Muscle of arm (tissue), 14 donors: ENCODE measurements at places on chromosomes 5 and 9. TPM values are rescaled to one million over a fixed set of nuclear protein-coding genes. Genes with fewer than 3 reads are reported as not detected.

Gene RHOBTB3
- polyA plus RNA-seq, result 94.1 TPM

Gene WNK2
- polyA plus RNA-seq, result 8.6 TPM

Gene MEIKIN
- polyA plus RNA-seq, result not detected

Gene PCDHGC4
- polyA plus RNA-seq, result 2.2 TPM

Gene PPP2CA
- 120 TPM for polyA plus RNA-seq

Gene TDRD7
- 5.5 TPM for polyA plus RNA-seq

Gene ZBED3
- 8.9 TPM for polyA plus RNA-seq

Gene PTPDC1
- polyA plus RNA-seq, result 7.9 TPM

Gene CXCL14
- 113 TPM for polyA plus RNA-seq

Gene MSX2
- 6.8 TPM for polyA plus RNA-seq

Gene CDK9
- polyA plus RNA-seq, result 44.5 TPM

Gene MAP3K1
- 18.3 TPM for polyA plus RNA-seq

Gene ENHO
- polyA plus RNA-seq, result 3.7 TPM

Gene IL7R
- 1.7 TPM for polyA plus RNA-seq

Gene KIF4B
- polyA plus RNA-seq, result 0.11 TPM

Gene OR1J2
- polyA plus RNA-seq, result not detected

Gene PCDHB15
- 5.8 TPM for polyA plus RNA-seq

Gene ADAMTSL1
- polyA plus RNA-seq, result 8.4 TPM

Gene PCDHGA5
- polyA plus RNA-seq, result 2.1 TPM

Gene ANKRD20A1
- 0.34 TPM for polyA plus RNA-seq

Gene PHF24
- 0.11 TPM for polyA plus RNA-seq

Gene CCDC152
- polyA plus RNA-seq, result 5.1 TPM

Gene TMEM232
- polyA plus RNA-seq, result 1.6 TPM

Gene TNFSF15
- 3.5 TPM for polyA plus RNA-seq

Gene CBY3
- polyA plus RNA-seq, result not detected

Gene SLC6A7
- 1.0 TPM for polyA plus RNA-seq

Gene MCTP1
- polyA plus RNA-seq, result 9.4 TPM

Gene SH3TC2
- 2.3 TPM for polyA plus RNA-seq

Gene IL3
- not detected for polyA plus RNA-seq

Gene OBP2B
- polyA plus RNA-seq, result not detected

Gene AHRR
- 11.9 TPM for polyA plus RNA-seq

Gene GPR151
- not detected for polyA plus RNA-seq

Gene SH3RF2
- 4.3 TPM for polyA plus RNA-seq

Gene ABL1
- polyA plus RNA-seq, result 66.2 TPM

Gene PPP3R2
- not detected for polyA plus RNA-seq

Gene CATSPER3
- 0.59 TPM for polyA plus RNA-seq

Gene ANXA2R
- not detected for polyA plus RNA-seq

Gene FAM221B
- polyA plus RNA-seq, result 0.07 TPM

Gene FIBCD1
- polyA plus RNA-seq, result 3.3 TPM

Gene ORM1
- 0.27 TPM for polyA plus RNA-seq

Gene NXNL2
- 0.32 TPM for polyA plus RNA-seq

Gene GMCL2
- not detected for polyA plus RNA-seq

Gene ZNF483
- polyA plus RNA-seq, result not detected

Gene BHMT2
- polyA plus RNA-seq, result not detected

Gene PPP1R2B
- polyA plus RNA-seq, result not detected

Gene PCDHGA3
- 1.3 TPM for polyA plus RNA-seq

Gene BSPRY
- 0.49 TPM for polyA plus RNA-seq

Gene AGXT2
- not detected for polyA plus RNA-seq
